Stimulated activated CD8-positive, alpha-beta memory T cell treated with anti-CD3 and anti-CD28 coated beads, Interleukin-4, amount 100 ng/mL, for 1 hour (primary cell): ENCODE measurements at places on chromosomes 12 and 14.
A peak's percentile ranks its signal among the peaks of the same experiment; 100 is the strongest.

GRCh38 chr14:64708148-64709004, 4.2 kb downstream of the PLEKHG3 start:
- DNase-seq = no peak

DNA sequence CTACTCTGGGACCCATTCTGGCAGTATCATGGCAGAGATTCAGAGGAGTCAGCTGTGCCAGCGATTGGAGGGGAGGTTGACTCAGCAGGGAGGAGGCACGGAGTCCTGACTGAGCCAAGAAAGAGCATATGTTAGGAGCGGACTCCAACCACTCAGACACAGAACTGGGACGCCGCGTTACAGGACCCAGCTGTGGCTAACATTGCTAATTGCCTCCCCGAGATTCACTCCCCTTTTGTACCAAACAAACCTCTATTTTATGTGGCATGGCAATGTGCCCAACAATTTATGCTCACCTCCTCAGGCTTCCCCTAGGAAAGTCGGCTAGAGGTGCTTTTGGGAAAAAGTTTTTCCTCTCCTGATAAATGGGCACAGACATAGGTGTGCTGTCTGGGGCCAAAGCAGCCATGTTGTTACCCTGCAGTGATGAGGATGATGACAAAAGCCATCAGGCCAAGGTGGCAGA, 15.2 kb upstream of the CLIP1 start:
- no peak for DNase-seq

- no peak for DNase-seq
These were observed 181.5 kb upstream of the ARHGAP5 start for GRCh38 chr14:31895646-31896045.

GRCh38 chr12:95624589-95624988, 73.3 kb upstream of the USP44 start:
- no peak for DNase-seq

DNA sequence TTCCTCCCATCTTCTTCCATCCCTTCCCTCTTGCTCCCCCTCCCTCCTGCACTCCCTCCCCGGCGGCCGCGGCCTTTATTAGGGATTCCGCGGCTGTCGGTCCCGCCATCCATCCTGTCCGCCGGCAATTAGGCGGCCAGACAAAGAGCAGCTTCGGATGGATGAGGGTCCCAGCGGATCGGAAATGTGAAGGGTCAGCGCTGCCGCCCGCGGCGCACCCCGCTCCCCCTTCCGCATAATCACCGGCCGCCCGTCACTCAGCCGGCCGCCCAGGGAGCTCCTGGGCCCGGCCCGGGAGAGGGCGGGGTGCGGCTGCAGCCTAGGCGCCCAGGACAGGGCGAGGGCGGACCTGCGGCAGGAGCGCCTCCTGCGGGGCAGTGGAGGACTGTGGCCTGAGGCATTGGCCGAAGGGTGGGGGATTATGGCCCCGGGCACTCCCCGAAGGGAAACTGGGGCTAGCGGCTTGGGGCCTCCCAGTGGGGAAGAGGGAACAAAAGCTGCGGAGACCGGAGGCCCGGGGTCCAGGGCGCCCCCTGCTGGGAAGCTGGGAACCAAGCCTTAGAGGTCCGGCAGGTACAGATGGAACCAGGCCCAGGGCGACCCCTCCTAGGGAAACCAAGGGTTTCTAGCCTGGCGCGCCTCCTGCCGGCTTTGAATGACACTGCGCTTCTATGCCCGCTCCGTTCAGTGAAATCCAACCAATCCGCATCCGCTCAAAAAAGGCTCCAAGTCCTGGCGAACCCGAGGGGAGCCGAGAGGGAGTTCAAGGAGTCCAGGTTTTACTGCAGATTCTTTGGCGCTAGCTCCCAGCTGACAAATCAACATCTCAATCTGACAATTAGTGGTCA, 4.4 kb upstream of the DNAJC22 start:
- DNase-seq = peak; percentile 44

- DNase-seq = no peak
These were observed 230.2 kb downstream of the SLC41A2 start for GRCh38 chr12:104727726-104728465.

DNA sequence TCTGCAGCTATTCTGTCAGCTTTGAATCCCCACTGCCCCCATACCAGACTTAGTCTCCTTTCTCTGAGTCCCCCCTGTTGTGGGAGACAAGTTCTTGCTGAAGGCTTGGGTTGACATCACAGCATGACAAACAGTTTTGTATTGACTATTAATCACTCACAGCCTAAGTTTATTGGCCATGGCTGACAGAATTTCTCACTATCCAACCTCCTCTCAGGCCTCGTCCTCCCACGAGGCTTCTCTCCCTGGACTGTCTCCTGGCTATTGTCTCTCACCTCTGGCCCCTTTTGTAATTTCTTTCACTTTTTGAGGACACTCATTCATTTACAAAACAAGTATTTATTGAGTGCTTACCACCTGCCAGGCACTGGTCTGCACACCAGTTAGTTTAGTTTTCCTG, 35.2 kb upstream of the DCD start:
- no peak for DNase-seq
